AG08396 (cell line): ENCODE measurements at places on chromosomes 2 and 18.
A peak's percentile ranks its signal among the peaks of the same experiment; 100 is the strongest.

DNA sequence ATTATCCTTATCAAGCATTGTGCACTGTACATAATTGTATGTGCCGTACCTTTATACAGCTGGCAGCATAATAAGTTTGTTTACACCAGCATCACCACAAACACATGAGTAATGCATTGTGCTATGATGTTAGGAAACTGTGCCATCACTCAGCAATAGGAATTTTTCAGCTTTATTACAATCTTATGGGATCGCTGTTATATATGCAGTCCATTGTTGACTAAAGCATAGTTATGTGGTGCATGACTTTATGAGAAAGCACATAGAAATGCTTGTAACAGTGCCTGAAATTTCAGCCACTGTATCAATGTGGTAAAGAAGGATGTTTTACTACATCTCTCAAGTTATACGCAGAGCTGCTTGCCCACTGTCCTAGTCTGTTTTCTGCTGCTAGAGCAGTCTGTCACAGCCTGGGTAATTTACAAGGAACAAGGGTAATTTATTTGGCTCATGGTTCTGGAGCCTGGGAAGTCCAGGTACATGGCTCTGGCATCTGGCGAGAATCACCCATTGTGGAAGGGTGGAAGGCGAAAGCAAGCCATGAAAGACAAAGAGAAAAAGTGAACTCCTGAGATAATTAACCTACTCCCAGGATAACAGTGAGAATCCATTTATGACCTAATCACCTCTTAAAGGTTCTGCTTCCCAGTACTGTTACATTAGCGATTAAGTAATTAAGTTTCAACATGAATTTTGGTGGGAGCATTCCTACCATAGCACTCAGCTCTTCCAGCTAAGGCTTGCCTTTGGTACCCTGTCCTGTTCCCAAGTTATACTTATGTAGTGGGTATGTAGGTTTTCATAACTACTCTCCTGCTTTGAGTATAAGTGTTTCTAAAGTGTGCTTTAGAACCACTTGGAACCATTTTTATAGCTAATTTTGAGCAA is 4.6 kb downstream of the MAP3K20 start:
- peak; percentile 52 for DNase-seq

DNA sequence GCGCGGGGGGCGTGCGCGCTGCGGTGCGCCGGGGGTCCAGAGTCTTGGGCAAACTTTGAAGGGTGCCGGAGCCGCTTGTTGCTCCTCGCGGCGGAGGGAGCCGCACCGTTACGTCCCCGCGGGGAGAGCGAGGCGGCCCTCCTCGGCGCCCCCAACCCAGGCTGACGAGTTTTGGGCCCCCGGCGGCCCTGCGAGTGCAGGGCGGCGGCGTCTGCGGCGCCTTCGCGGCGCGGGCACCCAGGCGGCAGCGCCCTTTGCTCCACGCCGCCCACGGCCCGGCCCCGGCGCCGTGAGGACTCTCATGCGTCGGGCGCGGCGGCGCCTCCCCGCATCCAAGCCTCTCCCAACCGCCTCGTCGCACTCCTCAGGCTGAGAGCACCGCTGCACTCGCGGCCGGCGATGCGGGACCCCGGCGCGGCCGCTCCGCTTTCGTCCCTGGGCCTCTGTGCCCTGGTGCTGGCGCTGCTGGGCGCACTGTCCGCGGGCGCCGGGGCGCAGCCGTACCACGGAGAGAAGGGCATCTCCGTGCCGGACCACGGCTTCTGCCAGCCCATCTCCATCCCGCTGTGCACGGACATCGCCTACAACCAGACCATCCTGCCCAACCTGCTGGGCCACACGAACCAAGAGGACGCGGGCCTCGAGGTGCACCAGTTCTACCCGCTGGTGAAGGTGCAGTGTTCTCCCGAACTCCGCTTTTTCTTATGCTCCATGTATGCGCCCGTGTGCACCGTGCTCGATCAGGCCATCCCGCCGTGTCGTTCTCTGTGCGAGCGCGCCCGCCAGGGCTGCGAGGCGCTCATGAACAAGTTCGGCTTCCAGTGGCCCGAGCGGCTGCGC is 814 bp downstream of the FZD7 start:
- DNase-seq: peak; percentile 60

DNA sequence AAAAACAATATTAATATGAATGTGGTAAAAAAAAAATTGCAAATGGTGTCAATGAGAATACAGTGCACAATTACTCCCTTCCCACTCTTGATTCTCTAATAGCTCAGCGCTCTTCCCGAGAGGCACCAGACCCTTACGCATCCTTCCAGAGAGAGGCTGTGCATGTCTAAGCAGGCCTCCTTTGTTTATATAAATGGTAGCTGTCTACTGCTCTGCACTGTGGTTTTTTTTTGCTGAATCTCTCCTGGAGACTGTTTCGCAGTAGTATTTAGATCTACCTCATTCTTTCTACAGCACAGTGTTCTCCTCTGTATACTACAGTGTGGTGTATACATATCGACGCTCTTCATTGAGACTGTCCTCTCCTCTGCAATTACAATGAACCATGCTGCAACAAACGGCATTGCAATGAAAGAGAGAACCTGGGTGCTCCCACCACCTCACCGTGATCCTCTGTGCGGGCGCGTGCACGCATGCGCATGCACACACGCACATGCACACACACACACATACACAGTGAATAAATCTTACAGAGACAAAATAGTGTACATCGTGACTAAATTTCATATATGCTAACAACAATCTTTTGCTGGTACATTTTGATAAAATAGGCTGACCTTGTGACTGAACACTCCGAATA is 19.4 kb downstream of the SEPTIN10 start:
- no peak for DNase-seq

GRCh38 chr2:134217351-134217750 is 36.5 kb upstream of the MGAT5 start:
- DNase-seq: no peak

DNA sequence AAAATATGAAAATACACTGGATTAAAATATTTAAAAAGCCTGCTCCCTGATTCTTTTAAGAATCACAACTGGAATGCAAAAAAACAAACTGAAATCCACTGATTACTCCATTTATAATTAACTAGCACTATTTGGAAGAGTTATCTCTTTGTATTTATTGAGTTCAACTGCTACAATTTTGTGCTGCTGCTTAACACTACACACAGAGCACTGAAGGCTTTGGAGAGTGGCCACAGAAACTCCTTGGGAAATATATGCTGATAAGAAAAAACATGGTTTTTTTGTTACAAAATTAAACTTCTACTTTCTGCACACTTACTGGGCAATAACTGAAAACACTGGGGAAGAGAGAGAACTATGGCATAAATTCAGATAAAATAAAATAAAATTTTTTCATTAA is 19.8 kb upstream of the BZW1 start:
- DNase-seq: no peak

GRCh38 chr2:229832510-229832898 is 89.3 kb downstream of the TRIP12 start:
- DNase-seq: no peak

DNA sequence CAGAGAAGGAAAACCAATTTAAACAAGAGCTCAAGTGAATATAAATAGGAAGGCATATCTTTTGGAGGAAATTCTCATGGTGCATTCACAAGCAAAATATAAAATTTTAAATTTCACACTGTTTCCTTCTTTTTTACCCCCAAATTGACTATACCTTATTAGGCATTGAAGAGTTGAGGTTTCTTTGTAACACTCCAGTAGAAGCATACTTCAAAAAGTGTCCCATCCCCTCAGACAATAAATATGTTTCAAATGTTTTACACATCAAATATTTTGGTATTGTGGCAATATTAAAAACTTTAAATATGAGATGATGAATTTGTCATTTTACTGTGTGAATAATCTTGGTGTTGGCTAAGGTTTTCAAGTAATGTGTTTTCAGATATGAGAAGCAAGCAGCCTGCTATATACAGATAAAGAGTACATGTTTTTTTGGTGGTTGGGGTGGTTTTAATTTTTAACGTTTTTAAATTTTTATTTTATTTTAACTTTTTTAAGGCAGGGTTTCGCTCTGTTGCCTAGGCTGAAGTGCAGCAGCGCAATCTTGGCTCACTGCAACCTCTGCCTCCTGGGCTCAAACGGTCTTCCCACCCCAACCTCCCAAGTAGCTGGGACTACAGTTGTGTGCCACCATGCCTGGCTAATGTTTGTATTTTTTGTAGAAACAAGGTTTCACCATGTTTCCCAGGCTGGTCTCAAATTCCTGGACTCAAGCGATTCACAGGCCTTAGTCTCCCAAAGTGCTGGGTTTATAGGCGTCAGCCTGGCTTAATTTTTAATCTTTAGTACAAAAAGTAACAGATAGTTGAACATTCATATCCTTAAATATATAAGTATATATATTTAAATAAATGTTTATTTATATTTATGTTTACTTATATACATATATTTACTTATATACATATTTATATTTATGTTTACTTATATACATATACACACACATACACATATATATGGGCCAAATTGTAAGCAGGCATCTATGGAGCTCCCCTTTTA is 36.5 kb upstream of the DLX1 start:
- no peak for DNase-seq

DNA sequence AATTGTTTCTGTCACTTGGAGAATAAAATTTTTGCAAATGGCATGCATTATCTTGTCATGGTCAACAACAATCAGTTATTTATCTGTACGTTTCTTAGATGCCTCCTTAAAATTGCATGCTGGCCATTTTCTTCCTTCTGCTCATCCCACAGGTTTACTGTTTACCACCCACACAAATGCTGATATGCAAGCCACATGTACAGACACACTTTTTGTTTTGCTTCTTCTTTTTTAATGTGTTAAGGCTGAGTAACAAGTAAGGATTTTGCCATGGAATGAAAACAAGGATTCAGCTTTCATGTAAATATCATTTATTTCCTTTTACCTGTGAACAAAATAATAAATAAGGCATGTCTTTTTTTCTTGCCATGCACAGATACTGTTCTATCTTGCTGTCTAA is 1077.1 kb upstream of the ZEB2 start:
- no peak for DNase-seq

DNA sequence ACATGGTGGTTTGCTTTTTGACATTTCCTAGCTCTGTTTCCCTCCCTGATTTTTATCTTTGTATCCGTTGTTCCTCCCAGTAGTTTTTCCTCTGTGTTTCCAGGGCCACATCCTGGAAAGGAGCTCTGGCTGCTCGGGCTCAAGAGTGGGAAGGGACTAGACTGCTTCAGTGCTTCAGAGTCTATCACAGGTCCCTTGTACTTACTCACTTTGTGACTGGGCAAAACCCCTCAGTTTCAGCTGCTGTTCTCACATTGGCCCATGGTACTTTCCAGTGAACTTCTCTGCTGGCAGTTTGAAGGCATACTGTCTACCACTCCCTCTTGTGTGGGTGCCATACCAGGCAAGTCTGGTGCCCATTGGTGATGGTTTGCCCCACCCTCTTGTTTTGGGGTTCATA is 7.5 kb upstream of the STAMBP start:
- DNase-seq: no peak

- no peak for DNase-seq
Measured at GRCh38 chr2:215826376-215826775, 187.0 kb downstream of the MREG start.

DNA sequence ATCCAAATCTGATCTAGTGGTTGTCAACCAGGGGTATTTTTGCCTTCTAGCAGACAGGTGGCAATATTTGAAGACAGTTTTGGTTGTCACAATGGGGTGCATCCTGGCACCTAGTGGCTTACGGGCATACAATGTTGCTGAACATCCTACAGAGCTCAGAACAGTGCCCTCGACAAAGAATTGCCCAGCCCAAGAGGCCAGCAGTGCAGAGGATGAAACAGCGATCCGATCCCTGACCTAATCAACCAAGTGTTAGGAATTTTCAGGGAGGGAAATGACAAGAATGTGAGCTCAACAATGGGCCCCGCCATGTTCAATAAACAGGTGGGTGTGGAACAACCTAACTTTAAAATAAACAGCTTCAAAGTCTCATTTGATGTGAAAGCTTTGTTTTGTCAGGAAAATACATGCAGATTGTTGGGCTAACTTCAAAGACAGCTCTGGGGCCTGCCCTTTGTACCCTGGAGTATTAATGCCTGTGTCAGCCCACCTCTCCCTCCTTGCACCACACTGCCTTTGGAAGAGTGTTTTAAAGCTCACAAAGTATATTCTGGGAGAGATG is 22.5 kb upstream of the SCYGR5 start:
- DNase-seq: no peak

GRCh38 chr2:64840426-64840881 is 148.7 kb upstream of the SLC1A4 start:
- no peak for DNase-seq

DNA sequence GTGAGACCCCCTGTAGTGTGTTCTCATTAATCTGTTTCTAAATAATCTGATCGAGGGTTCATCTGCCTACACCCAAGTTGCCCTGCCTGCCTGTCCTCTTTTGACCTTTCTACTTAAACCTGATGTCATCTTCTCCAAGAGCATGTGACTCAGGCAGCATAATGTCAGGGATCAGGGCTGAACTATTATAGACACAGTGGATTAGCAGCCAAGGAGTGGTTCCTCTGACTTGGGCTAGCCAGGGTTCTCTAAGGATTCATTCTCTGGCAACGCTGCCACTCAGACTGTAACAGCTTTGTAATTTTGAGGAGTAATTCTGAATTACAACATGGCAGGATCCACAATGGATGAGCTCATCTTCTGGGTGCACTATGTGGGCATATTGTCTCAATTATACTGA is 124.0 kb downstream of the MDH1 start:
- DNase-seq: peak; percentile 32
